ENCODE measurements at places on chromosomes 12 and 14.
A peak's percentile ranks its signal among the peaks of the same experiment; 100 is the strongest.

DNA sequence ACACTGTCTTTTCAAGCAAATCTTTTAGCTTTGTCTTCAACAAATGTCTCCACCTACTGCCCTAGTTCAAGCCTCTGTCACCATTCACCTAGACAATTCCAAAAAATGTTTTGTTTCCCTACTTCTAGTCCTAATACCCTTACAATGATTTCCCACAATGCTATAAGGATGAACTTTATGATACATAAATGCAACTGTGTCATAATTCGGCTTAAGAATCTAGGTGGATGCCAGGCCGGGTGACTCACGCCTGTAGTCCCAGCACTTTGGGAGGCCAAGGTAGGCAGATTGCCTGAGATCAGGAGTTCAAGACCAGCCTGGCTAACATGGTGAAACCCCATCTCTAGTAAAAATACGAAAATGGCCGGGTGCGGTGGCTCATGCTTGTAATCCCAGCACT lies 20.7 kb upstream of the CREBL2 start:
- no peak for DNase-seq

- DNase-seq = no peak
Measured at GRCh38 chr12:92488735-92489134, 214.1 kb upstream of the PLEKHG7 start.

DNA sequence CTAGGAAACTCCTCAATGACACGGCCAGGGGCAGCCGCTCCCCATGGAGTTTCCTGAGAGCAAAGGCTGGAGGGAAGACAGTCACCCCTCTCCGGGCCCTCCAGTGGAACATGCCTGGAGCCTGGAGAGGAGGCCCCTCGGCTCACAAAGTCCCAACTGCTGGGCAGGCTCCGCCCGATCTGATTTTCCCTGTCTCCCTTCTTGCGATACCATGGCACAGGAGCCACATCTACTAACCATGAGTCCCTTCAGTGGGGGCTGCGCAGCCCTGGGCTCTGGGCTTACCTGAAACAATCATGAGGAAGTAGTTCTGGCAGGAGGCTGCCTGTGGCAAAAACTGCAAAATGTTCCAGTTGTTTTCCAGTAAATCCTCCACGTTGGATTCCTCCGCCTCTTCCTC lies 15.3 kb downstream of the P2RX2 start:
- DNase-seq = no peak

GRCh38 chr12:50647031-50647430 lies 116.9 kb upstream of the ATF1 start:
- DNase-seq = no peak

DNA sequence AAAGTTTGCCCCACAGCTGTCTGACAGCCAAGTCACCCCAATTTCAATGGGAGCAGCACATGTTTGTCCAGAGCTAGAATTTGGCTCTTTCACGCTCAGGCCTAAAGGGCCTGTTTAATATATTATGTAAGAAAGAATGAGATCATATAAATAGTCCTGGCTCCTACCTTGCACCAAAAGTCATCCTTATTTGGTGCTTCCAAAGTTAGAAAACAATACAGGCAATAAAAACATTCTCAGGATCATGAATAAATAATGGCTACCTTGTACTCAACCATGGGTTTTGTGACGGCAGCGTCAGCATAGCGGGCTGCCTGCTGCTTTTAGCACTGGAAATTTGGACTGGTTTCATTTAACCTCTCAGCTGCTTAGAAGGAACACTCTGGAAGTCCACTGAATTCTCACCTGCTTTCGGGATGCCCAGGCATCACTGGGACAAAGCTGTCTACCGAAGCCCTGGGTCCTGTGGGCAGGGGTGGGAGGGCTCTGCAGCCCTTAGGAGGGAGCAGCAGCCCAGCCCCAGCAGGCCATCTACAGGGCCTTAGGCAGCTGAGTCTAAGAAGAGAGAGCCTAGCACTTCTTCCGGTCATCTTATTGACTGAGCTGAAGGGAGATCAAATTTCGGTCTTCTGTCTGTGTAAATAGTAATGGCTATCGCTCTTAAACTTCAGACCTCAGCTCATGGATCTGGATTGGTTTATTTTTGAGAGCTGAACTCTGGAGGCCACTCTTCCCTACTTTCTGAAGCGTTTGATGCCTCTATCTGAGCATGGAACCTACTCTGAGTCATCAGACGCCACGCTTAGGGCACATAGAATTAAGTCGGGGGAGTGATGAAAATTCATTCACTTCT lies 106.5 kb downstream of the SAMD4A start:
- DNase-seq = no peak

DNA sequence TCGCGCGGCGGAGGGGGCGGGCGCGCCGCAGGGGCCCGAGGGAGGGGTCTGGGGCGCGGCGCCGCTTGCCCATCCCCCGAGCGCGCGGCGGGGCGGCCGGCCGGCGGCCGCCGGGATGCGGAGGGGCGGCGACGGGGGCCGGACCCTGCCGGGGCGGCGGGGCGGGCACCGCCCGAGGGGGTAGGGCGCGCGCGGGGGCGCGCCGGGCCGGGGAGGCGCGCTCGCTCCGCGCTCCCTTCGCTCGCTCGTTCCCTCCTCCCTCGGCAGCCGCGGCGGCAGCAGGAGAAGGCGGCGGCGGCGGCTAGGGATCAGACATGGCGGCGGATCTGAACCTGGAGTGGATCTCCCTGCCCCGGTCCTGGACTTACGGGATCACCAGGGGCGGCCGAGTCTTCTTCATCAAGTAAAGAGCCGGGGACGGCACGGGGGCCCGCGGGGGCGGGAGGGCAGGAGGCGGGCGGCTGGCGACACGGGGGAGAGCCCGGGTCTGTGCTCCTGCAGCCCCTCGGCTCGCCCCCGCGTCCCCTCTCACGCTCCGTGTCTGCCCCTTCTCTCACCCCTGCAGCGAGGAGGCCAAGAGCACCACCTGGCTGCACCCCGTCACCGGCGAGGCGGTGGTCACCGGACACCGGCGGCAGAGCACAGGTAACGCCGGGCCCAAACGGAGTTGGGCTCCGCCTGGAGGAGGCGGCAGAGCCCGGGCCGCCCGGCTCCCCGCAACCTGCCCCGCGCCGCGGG lies at the start of gene PLEKHA5:
PLEKHA5 (plus strand) TSS at position 248 of the 738 bp plus-strand sequence; CDS start at position 315, 67 bp downstream.
- peak; percentile 41 for DNase-seq

DNA sequence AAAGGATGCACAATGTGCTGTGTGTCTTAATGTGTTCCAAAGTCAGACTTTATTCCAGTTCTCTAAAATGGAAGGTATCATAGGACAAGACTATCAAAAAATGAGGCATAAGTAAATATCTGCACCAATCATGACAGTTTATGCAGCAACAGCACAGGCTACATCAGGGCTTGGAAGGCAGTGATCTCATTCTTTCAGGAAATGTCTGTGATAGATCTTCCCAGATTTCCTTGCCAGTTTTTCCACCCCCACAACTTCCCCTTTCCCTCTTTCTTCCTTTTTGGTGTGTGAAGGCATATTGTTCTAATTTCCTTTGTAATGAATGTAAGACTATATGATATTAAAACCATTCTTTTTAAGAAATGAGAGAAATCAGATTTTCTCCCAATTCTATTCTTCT lies 326.7 kb downstream of the ATP23 start:
- no peak for DNase-seq

DNA sequence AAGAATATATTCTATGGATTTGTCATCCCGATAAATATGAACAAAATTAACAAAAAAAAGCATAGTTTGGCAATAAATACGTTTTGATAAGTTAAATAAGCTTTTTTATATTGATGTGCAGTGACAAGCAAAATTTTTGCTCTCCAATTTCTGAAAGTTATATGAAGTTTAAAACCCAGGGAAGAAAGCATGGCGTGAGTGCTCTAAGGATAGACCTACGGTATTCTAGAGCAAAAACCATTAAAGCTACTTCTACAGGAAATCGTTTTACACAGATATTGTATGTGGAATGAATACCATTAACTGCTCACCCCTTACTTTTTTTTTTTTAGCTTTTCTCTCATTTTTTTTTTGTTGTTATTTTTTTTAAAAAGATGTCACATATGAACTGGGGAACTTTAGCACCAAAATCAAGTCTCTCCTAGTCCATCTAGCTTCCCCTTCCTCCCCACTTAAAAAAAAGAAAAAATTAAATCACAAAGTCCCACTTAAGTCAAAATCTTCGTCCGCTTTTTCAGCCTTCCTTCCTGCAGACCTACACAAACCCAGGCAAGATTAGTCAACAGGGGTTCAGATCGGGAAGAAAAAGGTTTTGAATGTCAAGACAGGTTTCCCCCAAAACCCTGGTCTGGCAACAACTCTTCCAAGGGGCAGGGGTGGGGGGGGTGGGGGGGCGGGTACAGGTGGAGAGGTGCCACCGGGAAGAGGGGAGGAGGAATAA lies 4.4 kb downstream of the ZFP36L1 start:
- no peak for DNase-seq

DNA sequence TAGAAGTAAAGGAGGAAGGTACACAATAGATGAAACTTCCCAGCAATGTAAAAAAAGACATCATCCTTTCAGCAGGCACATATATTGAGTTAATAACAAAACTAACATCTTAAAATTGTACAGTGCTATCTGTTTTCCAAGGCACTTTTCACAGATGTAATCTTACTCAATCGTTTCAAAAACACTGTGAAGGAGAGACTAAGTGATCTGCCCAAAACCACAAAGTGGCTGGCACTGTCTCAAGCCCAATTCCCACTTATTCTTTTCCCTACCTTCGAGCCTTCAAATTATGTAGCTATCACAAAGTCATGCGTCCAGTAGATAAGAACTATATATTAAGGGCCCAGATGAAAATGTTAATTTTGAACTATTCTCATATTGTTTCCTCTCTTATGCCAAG lies 193.6 kb upstream of the RASSF8 start:
- no peak for DNase-seq

- no peak for DNase-seq
Measured at GRCh38 chr14:37697489-37698121, 102.2 kb downstream of the TTC6 start.

GRCh38 chr14:78172428-78172827 lies 2.3 kb downstream of the NRXN3 start:
- no peak for DNase-seq

DNA sequence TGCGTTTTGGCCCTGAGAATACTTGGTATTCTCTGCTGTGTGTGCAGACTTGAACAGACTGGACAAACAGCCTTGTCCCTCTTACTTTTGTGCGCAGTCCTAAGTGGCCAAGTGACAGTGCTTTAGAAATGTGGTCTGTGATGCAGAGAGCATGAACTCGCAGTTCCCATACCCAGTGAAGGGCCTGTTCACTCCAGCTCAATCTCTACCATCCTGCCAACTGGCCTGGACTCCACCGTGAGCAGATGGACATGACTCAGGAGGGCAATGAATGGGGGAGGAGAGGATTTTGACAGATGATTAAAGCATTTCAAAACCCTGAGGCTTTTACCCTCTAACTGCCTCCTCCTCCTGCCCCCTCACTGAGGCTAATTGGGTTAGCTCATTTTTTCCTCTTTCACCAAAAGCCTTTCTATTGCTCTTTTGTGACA lies 62.5 kb upstream of the PYGL start:
- no peak for DNase-seq

- no peak for DNase-seq
Measured at GRCh38 chr14:83355609-83356008, 1822.0 kb upstream of the SEL1L start.

DNA sequence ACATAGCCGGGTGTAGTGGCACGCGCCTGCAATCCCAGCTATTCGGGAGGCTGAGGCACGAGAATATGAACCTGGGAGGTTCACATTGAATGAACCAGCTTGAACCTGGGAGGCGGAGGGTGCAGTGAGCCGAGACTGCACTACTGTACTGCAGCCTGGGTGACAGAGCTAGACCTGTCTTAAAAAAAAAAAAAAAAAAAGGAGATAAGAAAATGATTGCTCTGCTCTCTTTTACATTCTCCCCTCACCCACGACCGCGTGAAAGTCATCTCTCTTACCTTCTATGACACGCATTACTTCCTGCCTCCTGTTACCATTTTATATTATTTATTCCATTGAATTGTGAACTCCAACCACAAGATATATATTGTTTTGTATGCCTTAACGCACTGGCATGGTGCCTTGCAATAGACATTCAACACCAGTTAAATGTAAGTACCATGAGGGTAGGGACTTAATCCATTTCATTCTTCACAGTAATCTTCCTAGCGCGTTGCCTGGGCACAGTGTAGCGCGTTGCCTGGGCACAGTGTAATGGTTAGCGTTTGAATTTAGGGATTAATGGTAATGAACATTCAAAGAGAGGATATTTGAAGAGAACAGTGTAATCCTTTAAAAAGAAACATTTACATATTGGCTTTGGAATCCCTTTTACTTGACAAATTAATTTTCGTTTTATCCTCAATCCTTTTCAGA lies 2.7 kb downstream of the RAP1B start:
- no peak for DNase-seq

DNA sequence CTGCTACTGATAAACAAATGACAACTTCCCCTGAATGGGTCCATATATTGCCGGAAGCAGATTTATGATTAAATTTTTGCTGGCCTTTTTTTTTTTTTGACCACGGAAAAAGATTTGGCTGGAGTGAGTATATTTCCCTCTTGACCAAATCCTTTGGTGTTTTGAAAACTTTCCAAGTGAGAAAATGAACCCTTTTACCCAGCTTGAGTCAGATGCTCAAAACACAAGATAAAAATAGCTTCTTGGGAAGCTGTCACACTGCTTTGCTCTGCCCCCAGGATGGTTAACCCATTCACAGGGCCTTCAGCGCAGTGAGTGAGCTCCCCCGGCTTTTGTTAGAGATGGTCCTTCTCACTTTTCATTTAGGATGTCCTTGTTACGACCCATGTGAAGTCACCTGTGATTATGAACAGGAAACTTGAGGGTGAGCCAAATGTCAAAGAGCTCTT lies 224.3 kb downstream of the PELI2 start:
- peak; percentile 49 for DNase-seq
